ENCODE measurements at places on chromosomes 5 and 9. TPM values are rescaled to one million over a fixed set of nuclear protein-coding genes. Genes with fewer than 3 reads are reported as not detected.

- no peak for DNase-seq
Measured at GRCh38 chr5:95901676-95902627, 59.7 kb downstream of the ELL2 start.

DNA sequence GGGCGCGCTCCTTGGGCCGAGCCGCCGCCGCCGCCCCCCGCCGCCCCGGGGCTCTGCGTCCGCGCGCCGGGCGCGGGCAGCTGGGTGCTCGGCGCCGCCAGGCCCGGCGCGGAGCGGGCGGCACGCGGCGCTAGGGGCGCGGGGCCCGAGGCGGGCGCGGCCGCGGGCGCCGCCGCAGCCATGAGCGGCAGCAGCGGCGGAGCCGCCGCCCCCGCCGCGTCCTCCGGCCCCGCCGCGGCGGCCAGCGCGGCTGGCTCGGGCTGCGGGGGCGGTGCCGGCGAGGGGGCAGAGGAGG, 351 bp downstream of the TRIO start:
- no peak for DNase-seq

GRCh38 chr5:150496534-150496933, 11.4 kb upstream of the NDST1 start:
- no peak for DNase-seq

GRCh38 chr5:132059043-132059695, 1.3 kb upstream of the IL3 start:
- DNase-seq: no peak

GRCh38 chr9:131012023-131012334, 3.0 kb downstream of the LAMC3 start:
- no peak for DNase-seq

GRCh38 chr5:96662725-96663518, 746 bp downstream of the CAST start:
- DNase-seq: no peak

CDC26 gene
- total RNA-seq: 28.5 TPM

SLC6A7 gene
- not detected for total RNA-seq

GOLGA2 gene
- 75.8 TPM for total RNA-seq

DOCK2 gene
- total RNA-seq: 2.2 TPM
